Dermis microvascular lymphatic vessel endothelial cell (primary cell): ENCODE measurements at places on chromosomes 1 and 21. TPM values are rescaled to one million over a fixed set of nuclear protein-coding genes. Genes with fewer than 3 reads are reported as not detected.

- DNase-seq = no peak
Measured at GRCh38 chr1:92186081-92186480, 31.6 kb upstream of the C1orf146 start.

DNA sequence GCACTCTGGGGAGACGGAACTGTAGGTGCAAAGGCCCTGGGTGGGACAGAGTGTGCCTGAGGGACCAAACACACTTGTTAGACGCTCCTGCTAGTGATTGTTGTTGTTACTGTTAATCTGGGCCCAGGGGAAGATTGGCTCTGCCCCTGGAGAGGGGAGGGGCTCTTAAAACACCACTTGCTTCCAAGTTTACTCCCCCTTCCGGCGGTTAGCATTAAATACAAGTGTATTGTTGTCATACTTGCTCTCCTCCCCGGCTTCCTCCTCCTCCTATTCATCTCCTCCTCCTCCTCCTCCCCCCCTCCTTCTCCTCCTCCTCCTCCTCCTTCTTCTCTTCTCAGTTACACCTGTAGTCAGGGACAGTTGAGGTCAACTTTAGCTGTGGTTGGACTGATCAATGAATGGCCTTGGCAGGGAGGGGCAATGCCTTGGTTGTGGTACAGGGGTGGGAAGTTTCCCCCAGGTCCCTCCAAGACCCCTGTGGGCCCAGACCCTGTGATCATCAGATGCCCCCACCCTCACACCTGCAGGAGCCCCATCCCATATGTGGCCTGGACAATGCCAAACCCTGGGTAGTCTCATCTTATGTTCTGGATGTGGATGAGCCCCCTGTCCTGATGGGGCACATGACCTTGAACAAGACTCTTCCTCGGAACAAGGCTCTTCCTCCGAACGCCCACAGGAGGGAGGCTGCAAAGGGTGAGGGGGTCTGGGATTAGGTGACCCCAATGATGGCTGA is 217.3 kb downstream of the PTPRU start:
- DNase-seq = peak; percentile 12

DNA sequence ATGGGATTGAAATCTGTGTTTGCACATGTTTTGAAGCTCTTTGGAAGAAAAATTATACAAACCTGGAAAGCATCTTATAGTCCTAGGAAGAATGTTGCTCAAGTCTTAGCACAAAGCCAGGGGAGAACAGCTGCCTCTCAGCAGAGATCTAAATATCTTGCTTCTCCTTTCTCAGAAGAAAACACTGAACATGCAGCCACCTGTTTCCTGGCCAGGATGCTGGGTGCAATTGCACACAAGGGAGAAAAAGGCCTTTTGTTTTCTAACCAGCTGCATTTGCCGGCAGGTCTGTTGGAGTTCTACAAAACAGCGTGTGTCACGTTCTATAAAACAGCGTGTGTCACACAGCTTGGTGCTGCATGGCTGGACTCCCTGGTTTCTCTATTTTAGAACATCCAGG is 259.6 kb upstream of the PLD5 start:
- DNase-seq = no peak

DNA sequence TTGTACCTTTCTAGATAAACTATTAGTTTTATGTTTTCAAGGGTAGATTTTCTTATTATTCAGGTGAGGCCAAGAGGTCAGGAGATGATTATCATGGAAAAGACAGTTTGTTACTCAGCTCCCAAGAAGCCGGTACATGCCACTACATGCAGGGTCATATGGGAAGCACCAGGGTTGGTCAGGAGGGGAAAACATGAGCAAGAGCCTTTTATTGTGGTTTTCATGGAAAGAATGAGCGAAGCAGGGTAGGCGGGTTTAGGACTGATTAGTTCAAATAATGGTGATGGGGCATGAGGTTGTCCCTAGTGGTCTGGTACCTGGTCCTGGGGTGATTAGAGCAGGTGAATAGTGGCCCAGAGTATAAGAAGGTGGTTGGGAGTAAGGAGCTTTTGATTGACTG is 189.9 kb downstream of the APP start:
- DNase-seq = no peak

DNA sequence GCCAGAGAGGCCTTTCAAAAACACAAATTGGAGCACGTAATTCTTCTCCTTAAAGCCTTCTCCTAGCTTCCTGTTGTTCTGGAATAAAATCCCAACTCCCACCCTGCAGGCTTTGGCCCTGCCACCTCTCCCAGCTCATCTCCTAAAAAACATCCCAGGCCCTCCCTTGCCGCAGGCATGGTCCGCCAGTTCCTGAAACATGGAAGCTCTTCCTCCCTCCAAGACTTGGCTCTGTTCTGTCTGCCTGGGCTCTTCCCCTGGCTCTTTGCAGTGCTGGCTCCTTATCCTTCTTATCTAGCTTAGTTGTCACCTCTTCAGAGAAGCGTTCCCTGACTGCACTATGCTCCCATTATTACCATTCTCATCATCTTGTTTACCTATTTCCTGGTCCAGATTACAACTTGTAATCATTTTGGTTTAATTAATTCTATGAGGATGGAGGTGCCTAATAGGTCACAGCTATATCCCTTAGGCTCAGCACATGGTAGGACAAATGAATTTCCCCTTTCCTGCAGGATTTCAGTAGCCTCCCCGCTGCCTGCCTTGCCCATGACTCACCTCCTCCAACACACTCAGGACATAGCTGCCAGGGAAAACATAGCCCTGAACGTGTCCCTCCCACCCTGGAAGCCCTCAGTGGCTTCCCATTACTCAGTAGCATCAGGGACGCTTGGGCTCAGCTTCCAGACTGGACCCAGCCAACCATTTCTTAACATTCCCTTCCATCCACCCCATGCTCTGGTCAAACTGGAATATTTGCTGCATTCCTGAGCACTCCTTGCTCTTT is 15.7 kb upstream of the IGSF21 start:
- no peak for DNase-seq

The ADORA1 gene
- total RNA-seq = not detected in 2 replicates

The CHI3L2 gene
- total RNA-seq = not detected in 2 replicates

The NPR1 gene
- 9.4 and 50.6 TPM in 2 replicates for total RNA-seq

- no peak for DNase-seq
Measured at GRCh38 chr1:9850442-9851162, 26.8 kb upstream of the CLSTN1 start.

DNA sequence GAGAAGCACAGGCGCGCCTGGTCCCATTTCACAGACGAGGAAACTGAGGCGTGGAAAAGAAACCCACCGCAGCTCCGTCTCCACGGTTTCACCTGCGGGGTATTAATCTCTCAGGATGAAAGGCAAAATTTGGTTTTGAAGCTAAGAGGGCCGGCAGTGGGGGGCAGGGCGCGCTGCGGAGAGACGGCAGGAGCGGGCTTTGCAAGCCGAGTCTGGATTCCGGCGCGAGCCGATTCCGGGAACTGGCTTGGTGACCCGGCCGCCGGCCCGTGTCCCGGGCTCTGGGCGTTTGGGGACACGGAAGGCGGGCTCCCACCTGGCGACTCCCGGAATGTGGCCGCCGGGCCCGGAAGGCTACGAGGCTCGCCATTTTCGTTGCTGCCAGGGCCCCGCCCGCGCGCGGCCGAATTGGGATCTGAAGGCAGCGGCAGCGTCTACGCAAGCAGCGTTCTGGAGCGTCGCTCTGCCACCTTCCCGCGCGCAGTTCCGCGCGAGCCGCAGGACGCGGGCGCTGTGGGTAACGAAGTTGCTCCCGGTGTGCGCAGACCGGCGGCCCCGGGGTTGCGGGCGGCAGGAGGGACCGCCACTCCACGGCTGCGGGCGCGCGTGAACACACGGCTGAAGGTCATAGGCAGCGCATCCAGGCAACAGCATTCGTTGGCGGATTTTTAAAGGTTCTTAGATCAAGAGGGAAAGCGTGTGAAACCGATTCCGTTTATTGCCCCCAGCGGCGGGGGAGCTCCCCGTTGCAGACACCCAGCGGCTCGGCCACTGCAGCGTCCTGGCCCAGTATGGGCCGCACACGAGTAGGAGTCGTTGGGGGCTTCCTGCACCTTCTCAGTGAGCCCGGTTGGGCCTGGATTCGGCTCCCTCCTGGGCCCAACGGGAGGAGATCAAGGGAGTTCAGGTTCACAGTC is 5.4 kb upstream of the PRDM16 start:
- no peak for DNase-seq

The ASCL5 gene
- total RNA-seq = not detected in 2 replicates

GRCh38 chr1:196690582-196690981 is 38.7 kb downstream of the CFH start:
- no peak for DNase-seq

The PGLYRP3 gene
- not detected in 2 replicates for total RNA-seq

The CCDC17 gene
- 0.51 and 1.0 TPM in 2 replicates for total RNA-seq

DNA sequence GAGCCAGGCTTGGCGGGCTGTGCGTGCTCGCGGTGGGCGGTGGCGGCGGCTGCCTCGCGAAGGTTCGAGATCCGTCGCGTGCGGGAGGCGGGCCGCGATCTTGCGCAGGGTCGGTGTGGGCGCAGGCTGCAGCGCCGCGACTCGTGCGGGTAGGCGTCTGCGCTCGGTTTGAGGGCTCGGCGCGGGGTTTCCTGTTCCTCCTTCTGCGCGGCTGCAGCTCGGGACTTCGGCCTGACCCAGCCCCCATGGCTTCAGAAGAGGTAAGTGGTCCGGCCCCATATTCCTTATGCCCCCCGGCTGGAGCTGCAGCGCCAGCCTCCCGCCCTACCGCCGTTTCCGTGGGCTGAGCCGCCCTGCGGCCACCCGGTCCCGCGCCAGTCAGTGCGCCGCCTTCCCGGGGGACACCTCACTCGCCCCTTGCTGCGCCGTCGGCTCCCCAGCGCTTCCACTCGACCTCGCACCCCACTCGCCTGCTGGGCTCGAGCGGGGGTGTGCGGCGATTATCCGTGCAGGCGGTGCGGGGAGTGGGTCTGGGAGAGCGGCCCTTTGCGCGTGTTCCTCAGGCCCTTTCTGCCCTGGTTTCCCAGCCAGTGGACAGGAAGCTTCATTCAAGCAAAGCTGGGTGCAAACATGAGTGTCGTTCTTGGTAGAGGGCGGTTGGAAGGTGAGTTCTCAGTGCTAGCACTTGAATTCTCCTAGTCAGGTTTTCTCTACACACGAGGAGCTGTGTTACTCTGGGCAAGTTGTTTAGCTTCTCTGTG is at the start of gene CACYBP:
Gene CACYBP, plus strand, starts transcription at position 12 of the 761 bp plus-strand sequence. Its CDS starts 234 bp downstream, at position 246.
- DNase-seq = no peak

The ACOT11 gene
- total RNA-seq = 3.2 and 3.3 TPM in 2 replicates

DNA sequence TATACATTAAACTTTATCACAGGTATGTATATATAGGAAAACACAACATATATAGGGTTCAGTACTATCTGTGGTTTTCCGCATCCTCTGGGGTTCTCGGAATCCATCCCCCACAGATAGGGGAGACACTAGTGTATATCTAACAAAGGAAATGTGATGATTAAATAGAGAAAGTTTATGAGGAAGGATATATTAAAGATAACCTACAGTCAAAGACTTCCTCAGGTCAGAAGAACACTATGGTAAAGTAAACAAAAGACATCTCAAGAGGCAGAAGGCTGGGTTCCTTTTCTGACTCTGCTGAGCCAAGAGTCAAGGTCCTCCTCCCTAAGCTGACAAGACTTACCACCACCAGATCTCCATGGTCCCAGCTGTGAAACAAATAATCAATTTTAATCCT is 12.1 kb downstream of the USP24 start:
- peak; percentile 22 for DNase-seq

The KCNQ4 gene
- total RNA-seq = under 0.01 TPM in 1 of 2 replicates, not detected in the other

GRCh38 chr21:25831300-25831960 is 96.7 kb downstream of the GABPA start:
- no peak for DNase-seq

DNA sequence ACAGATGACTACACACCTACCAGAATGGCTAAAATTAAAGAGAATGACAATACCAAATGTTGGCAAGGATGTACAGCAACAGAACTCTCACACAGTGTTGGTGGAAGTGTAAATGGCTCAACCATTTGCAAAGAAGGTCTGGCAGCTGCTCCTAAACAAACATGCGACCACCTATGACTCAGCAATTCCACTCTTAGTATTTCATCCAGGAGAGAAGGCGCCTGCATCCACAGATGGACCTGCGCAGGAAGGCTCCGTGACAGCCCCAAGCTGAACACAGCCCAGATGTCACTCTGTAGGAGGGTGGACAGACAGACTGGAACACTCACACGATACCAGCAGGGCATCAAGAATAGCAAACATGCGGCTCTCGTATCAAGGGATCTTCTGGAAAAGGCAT is 6.7 kb downstream of the PTTG1IP start:
- DNase-seq = peak; percentile 79

The RGS2 gene
- 2.3 and 4.2 TPM in 2 replicates for total RNA-seq

The NPPB gene
- total RNA-seq = not detected in 2 replicates

The FCRL1 gene
- not detected in 2 replicates for total RNA-seq

The CBS gene
- 2.7 and 3.3 TPM in 2 replicates for total RNA-seq

DNA sequence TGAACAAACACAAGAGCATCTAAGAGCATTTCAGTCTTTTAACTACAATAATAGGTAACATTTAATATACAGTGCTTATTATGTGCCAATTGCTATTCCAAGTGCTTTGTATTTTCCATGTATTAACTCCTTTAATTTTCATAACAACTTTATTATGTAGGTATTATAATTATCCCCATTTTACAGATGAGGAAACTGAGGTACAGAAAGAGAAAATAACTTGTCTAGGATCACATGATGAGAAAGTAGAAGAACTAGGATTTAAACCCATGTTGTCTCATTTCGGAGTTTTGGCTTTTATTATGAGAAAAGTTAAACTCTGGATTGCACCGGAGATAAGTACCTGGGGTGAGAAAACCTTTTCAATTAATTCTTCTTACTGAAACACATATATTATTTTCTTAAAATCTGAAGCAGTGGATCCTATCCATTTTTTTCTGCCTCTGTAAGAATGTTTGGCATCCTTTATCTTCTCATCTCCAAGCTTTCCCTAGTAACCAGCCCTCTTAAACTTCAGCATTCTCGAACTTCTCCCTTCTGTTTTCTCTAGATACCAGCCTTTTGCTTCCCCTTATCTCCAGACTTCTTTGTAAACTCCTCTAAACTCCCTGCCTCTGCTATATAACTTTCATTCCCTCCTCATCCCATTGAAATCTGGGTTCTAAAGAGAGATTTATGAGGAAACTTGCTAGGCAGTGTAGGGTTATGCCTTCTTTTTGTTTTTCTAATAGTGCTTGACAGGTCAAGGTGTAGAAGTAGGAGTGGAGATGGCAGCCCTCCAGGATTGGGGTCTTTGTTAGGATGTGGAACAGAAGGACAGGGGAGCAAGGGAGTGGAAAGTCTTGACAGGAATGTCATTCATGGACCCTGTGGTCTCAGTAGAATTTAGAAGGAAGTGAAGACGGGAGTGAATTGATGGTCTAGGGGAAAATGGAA is 28.3 kb downstream of the POU2F1 start:
- no peak for DNase-seq

- peak; percentile 99 for DNase-seq
Measured at GRCh38 chr21:32520875-32521735, 64.2 kb downstream of the TCP10L start.

DNA sequence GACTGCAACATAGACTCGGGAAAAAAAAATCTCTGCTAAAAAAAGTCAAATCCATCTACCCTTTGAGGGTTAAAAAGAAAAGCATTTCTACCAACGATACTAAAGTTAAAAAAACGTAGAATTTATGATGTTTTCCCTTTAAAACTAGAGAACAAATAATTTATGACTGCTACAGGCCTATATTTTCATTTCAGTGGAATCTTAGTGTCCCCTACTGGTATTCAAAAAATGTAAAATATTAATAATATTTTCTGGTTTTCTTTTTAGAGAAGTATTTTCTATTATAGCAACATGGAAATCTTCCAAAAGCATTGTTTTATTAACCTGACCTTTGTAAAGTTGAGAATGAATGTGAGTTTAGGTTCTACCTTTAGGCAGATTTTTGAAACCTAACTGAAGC is 1582.2 kb downstream of the MRPL39 start:
- DNase-seq = no peak

The GUCA2A gene
- not detected in 2 replicates for total RNA-seq
